ENCODE measurements at places on chromosomes 7 and 10.

GRCh38 chr10:88107296-88108097, 244.1 kb downstream of the PTEN start:
- no peak for DNase-seq

DNA sequence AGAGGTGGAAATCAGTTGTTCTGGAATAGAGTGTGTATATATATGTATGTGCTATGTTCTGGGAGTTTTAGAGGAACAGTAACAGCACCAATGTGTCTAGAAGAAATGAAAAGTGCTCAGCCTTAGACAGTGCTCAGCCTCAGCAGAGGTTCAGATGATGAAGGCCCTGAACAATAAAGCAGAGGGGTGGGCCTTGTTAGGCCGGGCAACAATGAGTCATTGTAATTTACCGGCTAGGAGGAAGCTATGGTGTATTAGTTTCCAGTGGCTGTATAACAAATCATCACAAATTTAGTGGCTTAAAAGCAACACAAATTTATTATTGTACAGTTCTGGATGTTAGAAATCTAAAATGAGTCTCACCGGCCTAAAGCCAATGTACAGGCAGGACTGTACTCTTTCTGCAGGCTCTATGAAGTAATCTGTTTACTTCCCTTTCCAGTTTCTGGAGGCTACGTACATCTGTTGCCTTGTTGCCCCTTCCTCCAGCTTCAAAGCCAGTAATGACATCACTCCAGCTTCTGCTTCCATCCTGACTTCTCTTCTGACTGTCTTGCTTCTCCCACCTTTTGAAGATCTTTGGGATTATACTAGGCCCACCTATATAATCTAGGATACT, 84.6 kb downstream of the CH25H start:
- DNase-seq, result no peak

DNA sequence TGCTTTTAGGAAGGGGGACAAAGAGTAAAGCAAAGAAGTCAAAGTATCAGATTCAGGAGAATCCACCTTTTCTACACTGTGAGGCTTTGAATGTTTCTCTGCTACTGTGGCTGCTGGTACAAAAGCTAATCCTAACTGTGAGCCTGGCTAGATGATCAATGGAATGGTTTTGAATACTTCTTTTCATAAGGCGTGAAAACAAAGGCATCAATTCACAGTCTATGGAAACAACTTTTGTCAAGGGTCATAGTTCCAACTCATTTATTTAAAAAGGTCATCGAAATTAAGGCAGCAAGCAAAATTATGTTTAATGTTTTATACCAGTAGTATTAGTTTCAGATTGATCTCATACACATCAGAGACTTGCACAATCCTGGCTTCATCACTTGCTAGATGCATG, 118.1 kb downstream of the CTTNBP2 start:
- DNase-seq, result no peak

DNA sequence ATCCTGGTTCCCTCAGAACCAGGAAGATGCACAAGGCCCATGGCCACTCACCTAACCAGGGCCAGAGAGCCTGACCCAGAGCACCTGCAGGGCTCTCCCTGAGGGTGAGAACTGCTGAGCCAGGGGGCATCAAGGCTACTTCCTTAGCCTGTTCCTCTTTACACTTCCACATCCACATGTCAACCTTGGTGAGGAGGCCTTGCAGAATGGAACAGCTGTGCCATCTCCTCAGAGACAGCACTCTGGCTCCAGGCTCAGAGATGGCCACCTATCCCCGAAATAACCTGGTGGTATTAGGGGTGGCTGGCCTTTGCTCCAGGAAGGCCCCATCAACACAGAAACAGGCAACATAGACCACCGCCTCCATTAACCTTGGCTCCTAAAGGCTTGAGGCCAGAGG, 473.0 kb downstream of the RPS24 start:
- no peak for DNase-seq

- no peak for DNase-seq
These were observed 25.6 kb upstream of the GRID1 start for GRCh38 chr10:86391986-86392722.

DNA sequence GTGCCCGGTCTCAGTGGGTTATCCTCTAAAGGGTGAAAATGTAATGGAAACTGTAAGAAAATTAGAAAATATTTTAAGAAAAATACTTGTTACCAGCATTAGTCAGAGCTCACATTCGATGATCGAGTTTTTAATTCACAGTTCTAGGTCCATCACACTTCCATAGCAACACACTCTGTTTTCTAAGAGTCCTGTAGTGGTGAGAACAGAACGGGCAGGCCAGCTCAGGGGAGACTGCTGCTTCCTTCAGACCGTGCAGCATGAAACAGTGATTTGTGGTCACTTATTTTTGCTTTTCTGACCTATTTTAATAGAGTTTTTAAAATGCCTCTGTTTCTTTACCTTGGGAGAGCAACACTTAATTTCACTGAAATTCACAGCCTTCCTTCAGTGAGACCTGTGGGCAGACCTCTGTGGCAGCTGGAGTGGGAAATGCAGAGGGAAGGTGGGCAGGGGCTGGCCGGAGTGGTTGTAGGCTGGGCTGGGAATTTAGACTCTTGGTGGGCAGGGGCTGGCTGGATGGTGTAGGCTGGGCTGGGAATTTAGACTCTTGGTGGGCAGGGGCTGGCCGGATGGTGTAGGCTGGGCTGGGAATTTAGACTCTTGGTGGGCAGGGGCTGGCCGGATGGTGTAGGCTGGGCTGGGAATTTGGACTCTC, 1.5 kb downstream of the SUN1 start:
- no peak for DNase-seq

GRCh38 chr7:31494421-31494820, 19.5 kb upstream of the ITPRID1 start:
- DNase-seq, result no peak

DNA sequence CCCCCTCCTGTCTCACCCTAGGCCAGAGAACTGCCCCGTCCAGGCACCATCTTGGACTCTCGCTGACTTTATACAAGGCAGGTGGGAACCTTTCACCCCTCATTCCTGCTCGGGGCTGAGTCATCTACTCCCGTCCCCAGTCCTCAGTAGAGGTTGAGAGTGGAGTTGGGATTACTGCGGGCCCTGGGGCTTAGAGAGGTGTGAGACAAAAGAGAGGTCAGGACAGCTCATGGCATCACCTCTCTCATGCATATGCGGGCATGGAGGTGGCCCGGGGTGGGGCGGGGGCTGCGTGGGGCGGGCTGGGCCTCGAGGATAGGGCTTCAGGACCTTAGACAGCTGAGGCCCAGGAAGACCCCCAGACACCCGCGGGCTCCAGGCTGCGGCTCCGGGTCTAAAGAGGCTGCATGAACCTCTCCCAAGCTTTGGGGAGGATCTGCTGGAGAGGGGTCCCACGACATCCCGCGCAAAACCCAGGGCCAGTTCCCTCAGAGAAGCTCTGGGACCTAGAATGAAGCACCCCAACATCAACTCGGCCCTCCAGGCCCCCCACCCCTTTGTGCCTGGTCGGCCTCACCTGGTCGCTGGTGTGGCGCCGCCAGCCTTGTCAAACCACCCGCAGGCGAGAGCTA, 317 bp downstream of the PDZD7 start:
- no peak for DNase-seq

DNA sequence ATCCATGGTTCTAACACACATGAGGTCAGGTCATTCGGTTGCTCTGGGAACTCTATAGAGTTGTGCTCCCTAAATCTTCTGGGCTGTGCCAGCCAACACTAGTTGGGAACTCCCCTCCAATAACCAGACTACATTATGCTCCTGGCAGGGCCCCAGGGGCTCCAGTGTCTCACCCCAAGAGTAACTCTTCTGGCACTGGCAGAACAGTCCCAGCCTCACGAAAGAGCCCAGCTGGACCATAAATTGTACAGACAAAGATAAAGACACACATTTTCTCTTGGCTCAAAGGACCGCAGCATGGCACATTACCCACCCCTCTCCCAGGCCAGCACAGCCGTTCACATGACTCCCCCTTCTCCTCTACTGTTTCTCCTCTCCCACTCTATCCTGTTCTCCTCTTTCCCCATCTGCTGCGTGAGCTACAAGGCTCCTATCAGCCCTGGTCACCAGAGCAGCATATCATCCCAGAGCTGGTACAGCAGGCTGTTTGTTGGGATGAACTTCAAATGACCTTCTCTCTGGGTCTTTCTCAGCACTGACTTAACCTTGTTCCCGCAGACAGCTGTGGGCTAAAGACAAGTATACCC, 230.6 kb downstream of the PLXNA4 start:
- no peak for DNase-seq

DNA sequence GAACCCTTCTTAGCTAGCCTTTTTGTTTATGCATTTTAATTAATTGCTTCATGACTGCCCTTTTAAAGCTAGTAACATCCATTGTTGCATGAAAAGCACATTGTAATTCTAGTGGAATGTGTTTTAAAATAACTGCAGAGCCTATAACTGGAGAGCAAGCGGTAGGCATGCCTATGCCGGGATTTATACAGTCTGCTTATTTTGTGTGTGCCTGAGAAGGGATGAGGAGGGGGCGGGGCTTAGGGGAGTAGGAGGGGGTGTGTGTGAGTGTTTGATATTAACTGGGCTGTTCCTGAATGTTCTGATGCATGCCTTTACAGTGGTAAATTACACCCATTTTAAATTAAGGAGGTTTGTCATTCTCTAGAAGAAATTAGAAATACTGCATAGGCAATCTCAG, 208.1 kb downstream of the TCF7L2 start:
- no peak for DNase-seq

GRCh38 chr7:42645906-42646305, 266.0 kb downstream of the C7orf25 start:
- no peak for DNase-seq

GRCh38 chr7:128003787-128004186, 27.4 kb downstream of the LRRC4 start:
- no peak for DNase-seq

DNA sequence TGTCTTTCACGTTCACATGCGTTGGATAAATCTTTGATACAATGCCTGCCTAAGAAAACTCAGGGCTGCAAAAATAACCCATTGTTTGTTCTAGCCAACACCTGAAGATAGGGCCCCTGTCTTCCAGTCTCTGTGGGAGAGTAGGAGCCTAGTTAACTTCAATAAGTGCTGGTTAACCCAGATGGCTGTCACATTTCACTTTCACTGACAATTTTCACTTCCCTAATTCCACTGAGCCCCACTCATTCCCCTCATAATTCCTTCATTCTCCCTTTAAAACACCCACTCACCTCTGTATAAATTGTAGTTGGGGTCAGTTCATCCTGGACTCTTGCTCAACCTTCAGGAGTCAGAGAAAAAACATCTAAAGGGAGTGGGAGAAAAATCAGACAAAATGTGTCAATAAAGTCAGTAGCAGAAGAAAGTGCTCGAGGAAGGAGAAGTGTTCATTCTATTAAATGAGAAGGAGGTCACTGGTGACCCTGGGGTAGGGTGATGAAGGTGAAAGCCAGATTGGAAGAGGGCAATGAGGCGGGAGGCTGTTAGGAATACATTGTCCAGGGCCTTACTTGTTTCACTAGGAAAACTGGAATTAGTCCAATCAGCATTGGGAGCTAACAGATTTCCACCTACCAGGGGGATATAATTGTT, 51.2 kb upstream of the ABI1 start:
- no peak for DNase-seq
